ENCODE measurements at places on chromosomes 11 and 22. TPM values are rescaled to one million over a fixed set of nuclear protein-coding genes. Genes with fewer than 3 reads are reported as not detected.

MTMR3 gene
- total RNA-seq = 37.8 TPM

TMEM184B gene
- total RNA-seq = 27.5 TPM

TRIM51 gene
- total RNA-seq = not detected

CRYBB2 gene
- 0.51 TPM for total RNA-seq

LTO1 gene
- total RNA-seq = 33.2 TPM

TTC28 gene
- 5.4 TPM for total RNA-seq

- no peak for DNase-seq
- no peaks in the 10 kb centered on the region for H3K36me3 ChIP-seq
- no peak overlapping the region for H3K27ac ChIP-seq
These were observed 26.3 kb downstream of the RTN4R start for GRCh38 chr22:20241579-20242392.

DNA sequence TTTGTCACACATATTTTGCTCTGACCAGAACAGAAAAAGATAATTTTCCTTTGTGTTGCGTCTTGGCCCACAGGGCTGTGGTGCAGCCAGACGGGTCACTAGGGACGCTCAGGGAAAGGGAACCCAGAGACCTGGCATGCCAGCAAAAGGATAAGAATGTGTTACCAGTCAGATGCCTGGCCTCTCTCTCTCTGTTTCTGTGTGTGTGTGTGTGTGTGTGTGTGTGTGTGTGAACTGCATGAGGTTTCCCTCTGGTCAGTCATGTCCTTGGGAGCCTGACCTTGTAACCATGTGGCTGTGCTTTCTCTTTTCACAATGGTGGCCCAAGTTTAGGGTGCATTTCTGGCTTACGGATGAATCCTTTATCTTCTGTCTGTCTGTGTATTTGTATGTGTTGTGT, 25.4 kb downstream of the CCKBR start:
- peaks cover 59% of the 10 kb centered on the region for H3K27me3 ChIP-seq
- no peak overlapping the region for H3K4me3 ChIP-seq
- H3K27ac ChIP-seq = no peak overlapping the region
- no peak for DNase-seq

DNA sequence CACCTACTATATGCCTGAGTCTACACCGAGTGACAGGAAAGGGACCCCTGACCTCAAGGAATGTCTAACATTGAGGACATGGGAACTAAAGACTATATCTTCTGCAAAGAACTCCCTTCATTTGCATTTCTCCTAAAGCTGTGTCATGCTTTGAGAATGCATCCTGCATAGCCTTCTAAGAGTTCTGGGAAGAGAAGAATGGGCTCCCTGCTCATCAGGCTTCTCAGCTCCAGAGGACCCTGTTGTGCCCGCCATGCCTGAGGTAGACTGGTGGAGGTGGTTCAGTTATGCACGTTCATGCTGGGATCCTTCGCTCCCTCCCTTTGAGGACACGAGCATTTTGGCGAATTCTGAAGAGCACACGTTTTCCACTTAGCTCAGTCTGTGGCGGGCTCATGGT, 63.3 kb downstream of the GRIK4 start:
- peaks cover 38% of the 10 kb centered on the region for H3K27me3 ChIP-seq
- no peaks in the 10 kb centered on the region for H3K4me1 ChIP-seq
- H3K4me3 ChIP-seq = no peak overlapping the region
- no peak overlapping the region for H3K27ac ChIP-seq
- H3K36me3 ChIP-seq = no peaks in the 10 kb centered on the region
- DNase-seq = no peak

- H3K4me1 ChIP-seq = no peaks in the 10 kb centered on the region
- H3K36me3 ChIP-seq = no peaks in the 10 kb centered on the region
- no peak overlapping the region for H3K27ac ChIP-seq
- DNase-seq = no peak
- peaks cover 44% of the 10 kb centered on the region for H3K27me3 ChIP-seq
These were observed 50.2 kb downstream of the EHF start for GRCh38 chr11:34671117-34671516.
